ENCODE measurements at places on chromosomes 5 and 9.
A peak's percentile ranks its signal among the peaks of the same experiment; 100 is the strongest.

- DNase-seq = no peak
Observed at GRCh38 chr5:75992753-75993152, 90.4 kb upstream of the SV2C start.

DNA sequence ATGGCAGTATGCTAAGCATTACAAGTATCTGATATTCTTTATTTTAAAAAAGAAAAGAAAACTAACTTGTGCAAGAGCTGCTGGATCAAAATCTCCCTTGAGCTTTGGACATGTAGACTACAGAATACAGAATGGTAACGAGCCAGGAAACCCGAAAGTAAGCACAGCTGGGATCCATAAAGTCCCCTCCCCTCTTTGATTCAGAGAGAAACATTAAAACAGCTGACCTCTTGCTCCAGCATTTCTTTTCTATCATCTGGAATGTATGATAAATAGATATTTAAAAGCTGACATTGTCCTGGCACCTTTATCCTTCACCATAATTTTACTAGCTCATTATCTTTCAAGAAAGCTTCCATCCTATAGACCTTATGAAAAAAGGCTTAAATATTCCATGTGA is 28.2 kb upstream of the LPAR1 start:
- DNase-seq = no peak

GRCh38 chr9:109735801-109736200 is 44.2 kb upstream of the PALM2AKAP2 start:
- no peak for DNase-seq

- DNase-seq = no peak
Observed at GRCh38 chr9:109399258-109399767, 78.5 kb upstream of the EPB41L4B start.

- DNase-seq = no peak
Observed at GRCh38 chr5:137144656-137145055, 354.5 kb downstream of the SPOCK1 start.

DNA sequence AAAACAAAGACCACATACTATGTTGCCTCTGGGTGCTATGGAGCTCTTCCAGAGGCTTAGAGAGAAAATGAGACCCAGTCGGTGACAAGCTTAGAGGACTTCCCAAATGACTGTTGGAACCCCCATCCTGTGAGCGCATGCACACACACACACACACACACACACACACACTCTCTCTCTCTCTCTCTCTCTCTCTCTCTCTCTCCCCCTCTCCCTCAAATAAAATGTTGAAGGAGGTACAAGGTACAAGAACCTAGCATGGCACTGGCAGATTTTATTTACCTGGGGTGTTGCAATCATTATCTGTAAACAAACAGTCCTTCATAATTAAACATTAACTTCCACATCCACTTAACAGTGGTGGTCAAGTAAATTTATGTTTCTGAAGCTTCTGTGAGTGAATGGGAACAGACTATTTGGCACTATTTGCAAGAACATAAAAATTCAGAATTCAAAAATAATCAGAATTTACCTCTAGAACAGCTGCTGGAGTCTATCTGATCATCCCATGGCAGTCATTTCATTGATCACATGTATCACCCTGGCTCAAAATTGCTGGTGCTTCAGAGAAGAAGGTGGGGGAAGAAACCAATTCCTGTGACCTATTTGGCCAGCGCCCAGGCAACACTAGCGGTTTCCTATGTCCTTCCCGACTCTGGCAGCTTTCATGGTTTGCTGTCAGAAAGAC is 24.9 kb downstream of the TRPM3 start:
- DNase-seq = no peak

DNA sequence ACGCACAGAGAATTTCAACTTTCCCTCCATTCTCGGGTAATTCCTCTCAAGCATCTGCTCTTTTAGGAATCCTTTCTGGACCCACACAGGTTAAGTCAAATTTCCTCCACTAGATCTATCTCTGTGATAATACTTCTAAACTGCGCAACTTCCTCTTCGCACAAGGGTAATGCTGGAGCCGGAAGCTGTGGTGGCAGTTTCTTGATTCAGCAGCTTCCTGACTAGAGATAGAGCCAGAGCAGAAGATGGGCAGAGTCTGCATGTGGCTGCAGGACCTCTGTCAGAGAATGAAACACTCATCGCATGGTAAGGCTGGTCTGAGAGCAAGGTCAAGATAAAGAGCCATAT is 11.1 kb upstream of the CDC42SE2 start:
- no peak for DNase-seq

- no peak for DNase-seq
Observed at GRCh38 chr5:178319541-178320041, 87.0 kb upstream of the PHYKPL start.

DNA sequence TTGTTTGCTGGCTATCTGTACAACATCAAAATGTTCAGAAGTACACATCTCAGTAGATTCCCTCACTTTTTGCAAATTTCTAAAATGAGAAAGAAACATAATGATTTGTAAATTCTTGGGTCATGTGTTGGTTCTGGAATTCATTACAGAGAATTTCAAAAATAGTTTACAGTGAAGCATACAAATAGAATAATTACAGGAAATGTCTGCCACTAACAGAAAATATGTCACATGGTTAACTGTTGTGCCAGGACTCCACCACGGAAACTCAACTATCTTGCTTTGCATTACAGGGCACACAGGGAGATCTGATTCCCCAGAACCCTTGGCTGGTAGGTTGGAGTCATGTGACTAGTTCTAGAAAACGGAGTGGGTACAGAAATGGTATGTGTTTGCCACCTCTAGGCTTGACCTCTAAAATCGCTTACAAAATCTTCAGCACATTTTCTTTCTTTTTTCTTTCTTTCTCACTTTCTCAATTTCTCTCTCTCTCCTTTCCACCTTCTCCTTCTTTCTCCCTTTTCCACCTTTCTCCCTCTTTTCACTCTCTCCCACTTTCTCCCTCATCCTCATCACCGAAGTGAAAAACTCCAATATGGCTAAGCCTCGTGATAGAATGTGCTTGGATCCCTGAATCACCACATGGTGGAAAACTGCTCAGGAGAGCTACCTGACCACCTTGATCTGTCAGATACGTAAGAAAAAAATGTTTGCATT is 32.4 kb downstream of the RASEF start:
- DNase-seq = no peak

- DNase-seq = no peak
Observed at GRCh38 chr9:14687042-14687719, 6.1 kb downstream of the ZDHHC21 start.

- DNase-seq = no peak
Observed at GRCh38 chr9:969310-970150, 6.9 kb upstream of the DMRT3 start.

- DNase-seq = no peak
Observed at GRCh38 chr5:139711906-139712224, 63.7 kb downstream of the CXXC5 start.

- DNase-seq = no peak
Observed at GRCh38 chr5:151408591-151409230, 38.7 kb upstream of the SLC36A1 start.

- DNase-seq = no peak
Observed at GRCh38 chr5:132420706-132421272, 51.3 kb downstream of the SLC22A5 start.

DNA sequence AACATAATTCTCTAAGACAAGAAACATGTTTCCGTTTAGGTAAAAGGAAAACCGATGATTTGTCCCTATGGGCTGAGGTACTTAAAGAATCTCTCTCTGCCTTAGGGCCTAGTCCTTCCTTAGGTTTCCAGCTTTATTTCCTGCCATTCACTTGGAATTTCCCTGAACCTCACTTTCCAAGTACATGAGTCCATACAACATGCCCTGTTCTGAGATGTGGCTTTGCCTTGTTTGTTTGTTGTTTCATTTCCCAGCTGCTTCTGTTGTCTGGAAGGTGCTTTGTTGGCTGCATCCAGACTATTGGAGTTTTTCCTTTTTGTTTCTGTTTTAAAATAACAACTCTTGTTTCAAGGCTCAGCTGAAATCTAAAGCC is 95.2 kb downstream of the ALDH1A1 start:
- no peak for DNase-seq

- DNase-seq = no peak
Observed at GRCh38 chr9:11973011-11973410, 720.2 kb upstream of the TYRP1 start.

DNA sequence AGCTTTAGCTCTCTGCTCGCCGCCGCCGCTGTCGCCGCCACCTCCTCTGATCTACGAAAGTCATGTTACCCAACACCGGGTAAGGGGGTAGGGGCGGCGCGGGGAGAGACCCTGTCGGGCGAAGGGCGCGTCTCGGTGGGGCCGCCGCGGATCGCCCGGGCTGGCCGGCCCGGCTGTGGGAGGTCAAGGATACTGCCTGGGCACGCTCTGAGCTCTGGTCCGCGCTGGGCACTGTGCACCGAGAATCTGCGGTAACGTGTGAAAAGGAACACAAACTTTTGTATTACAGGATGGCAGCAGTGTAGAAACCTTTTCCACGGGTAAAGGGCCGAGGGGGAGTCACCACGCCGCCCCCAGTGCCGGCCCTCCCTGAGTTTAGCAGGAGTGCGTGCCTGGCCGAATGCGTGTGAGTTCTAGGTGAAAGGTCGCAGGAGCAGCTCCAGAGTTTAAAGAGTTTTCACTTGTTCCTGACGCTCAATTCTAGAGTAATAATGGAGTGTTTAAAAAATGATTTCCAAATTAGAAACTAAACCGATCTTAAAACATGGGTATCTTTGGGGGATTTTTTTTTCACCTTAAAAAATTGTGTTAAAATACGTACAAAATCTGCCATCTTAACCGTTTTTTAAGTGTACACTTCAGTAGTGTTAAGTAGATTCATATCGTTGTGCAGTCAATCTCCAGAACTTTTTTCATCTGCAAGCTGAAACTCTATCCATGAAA is at the start of gene HSDL2:
TSS of gene HSDL2 (plus strand) at position 7 of the 723 bp plus-strand sequence. CDS start at position 63, 56 bp downstream.
- DNase-seq = peak; percentile 17

DNA sequence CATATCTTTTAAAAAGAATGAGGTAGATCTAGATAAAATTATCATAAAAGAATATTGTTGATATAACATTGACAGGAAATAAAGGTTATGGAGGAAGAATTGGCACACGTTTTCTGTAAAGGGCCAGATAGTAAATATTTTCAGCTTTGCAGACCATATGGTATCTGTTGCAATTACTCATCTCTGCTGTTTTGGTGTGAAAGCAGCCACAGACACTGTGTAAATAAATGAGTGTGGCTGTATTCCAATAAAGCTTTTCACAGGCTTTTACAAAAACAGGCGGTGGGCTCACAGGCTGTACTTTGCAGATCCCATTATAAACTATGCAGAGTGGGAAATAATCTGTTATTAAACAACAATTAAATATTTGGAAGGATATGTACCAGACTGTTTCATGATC is 87.4 kb downstream of the SGCD start:
- no peak for DNase-seq

- DNase-seq = no peak
Observed at GRCh38 chr5:154166901-154167791, 23.4 kb upstream of the GALNT10 start.

GRCh38 chr9:114258866-114259797 is 63.8 kb upstream of the ORM1 start:
- no peak for DNase-seq

GRCh38 chr9:115743709-115744605 is 409.6 kb upstream of the PAPPA start:
- DNase-seq = no peak

- no peak for DNase-seq
Observed at GRCh38 chr9:37618817-37619216, 26.4 kb upstream of the TOMM5 start.

Data from stimulated activated CD4-positive, alpha-beta T cell treated with anti-CD3 and anti-CD28 coated beads, TNF-alpha, amount 100 ng/mL, for 48 hours (primary cell).